ENCODE measurements at places on chromosomes 4 and X.
A peak's percentile ranks its signal among the peaks of the same experiment; 100 is the strongest.

DNA sequence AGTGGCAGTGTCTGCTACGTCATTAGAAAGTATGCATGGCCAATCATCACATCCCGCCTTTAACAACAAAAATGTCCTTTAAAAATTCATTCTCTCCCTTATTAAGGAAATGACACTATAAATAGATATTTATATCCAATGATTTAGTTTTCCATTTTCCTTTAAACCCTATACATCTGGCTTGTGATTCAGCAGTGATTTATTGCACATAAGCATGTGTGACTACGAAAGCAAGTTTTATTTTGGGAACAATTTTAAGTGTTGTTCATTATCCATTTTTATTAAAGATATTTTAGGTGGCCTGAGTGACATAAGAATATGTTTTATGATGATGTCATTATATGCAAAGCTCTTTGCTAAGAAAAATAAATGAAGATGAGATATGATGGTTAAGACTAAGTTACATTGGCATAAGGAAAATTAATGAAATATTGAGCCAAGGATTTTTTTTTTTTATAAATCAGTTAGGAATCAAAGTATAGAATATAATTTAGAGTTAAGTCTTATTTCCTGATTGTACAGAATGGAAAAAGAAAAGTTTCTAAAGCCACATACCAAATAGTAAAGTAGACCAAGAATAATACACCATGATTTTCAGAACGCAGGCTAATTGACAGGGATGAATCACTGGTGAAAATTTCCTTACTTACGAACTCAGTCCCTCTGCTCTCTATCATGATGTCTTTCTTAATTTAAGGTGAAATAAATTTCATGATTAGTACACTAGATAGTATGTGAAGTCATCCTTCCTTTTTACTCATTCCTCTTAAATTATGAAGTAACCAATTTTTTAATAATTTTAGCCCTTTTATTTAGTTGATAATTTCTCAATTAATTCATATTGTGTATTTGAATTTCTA, 822.4 kb downstream of the FAT4 start:
- DNase-seq = no peak

DNA sequence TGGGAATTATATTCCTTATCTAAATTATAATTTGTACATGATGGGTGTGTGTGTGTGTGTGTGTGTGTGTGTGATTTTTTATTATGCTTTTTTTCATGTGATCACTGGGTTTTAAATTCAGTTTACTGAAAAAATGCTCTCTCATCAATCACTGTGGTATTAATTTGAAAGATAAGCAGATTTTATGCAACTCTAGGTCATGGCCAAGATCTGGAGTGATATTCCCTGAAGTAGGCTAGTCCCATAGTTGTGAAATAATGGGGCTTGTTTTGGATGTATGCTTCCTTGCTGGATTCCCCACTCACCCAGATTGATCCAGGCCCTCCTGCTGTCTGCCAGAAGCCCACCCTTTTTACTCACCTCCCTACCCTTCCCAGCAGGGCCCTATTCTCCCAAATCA, 22.0 kb upstream of the PGRMC2 start:
- DNase-seq = no peak

- DNase-seq = no peak
These were observed 13.7 kb downstream of the OCRL start for GRCh38 chrX:129553619-129554288.

- no peak for DNase-seq
These were observed 70.7 kb downstream of the SUPT20HL2 start for GRCh38 chrX:24243188-24243587.

GRCh38 chr4:78622253-78622979, 70.8 kb downstream of the ANXA3 start:
- no peak for DNase-seq

DNA sequence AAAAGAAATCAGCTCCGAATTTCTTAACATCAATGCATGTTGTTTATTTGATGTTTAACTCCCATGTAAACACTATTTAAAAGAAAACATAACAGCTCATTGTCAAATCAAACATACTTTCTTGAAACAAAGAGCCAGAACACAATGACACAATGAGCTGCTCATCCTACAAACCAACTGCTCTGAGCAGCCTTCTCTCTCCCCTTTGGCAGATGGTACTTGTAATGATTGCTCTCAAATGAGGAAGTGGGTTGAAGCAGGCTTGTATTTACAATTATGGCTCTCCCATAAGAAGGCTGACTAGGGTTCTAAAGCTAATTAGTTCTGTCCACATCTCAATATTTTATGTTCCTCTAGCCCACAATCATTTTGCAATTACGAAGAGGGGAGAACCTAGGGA, 637.8 kb upstream of the ADGRL3 start:
- DNase-seq = no peak

DNA sequence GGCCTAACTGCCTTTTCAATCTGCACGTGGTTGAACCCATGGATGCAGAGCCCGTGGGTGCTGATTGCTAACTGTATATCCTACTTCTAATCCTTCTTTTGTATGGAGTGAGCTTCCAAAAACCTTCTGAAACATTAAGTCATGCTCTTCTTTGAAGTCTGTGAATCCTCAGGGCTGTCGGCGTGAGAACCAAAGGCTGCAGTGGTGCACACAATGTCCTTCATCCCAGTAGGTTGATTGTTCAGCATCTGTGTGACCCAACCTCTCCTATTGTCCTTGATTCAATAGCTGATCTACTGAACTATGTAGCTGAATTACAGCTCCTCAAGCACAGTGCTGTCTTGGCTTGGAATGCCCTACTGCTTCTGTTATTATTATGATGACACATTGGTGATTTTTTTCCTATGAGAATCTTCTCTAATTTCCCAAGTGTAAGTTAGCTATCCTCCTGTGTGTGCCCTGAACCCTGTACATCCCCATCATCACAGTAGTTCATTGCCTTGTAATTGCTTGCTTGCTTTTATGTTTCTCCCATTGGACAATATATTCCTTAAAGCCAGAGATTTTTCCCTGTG, 294.6 kb downstream of the TRIML1 start:
- DNase-seq = no peak

- DNase-seq = no peak
These were observed 3.9 kb downstream of the TMEM33 start for GRCh38 chr4:41939016-41939626.

DNA sequence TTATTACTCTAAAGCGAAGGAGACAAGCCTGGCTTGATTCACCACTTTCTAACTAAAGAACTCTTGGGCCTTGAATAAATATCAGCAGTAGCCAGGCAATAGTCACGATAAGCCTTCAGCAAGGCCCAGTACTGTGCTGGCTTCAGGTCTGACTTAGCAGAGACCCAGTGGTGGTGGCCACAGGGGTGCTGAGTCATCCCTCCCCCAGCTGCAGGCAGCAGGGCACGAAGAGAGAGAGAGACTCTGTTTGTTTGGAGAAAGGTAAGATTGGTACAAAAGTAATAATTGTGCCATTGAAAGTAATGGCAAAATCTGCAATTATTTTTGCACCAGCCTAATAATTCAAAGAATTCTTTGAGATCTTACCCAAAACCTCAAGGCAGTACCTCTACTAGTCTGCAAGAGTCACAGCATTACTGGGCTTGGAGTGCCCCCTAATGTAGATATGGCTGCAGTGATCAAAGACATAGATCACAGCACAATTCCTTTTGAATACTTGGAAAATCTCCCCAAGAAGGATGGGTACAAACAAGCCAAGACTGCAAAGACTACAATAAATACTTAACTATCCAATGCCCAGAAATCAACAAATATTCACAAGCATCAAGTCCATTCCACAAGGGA, 159.5 kb upstream of the USP38 start:
- DNase-seq = no peak

- DNase-seq = peak; percentile 31
These were observed 607 bp upstream of the SCOC start for GRCh38 chr4:140372751-140373327.

- no peak for DNase-seq
These were observed 1963.1 kb upstream of the TENM3 start for GRCh38 chr4:180280076-180280475.

GRCh38 chrX:121456315-121456714, 408.9 kb downstream of the GLUD2 start:
- no peak for DNase-seq

- no peak for DNase-seq
These were observed 189.1 kb downstream of the NDST4 start for GRCh38 chr4:114924311-114924710.

Data from GM12892 (cell line).